ENCODE measurements at places on chromosomes 4 and X. TPM values are rescaled to one million over a fixed set of nuclear protein-coding genes. Genes with fewer than 3 reads are reported as not detected.

The CTAG2 gene
- not detected for total RNA-seq

The HERC6 gene
- 11.3 TPM for total RNA-seq

The NAP1L2 gene
- 18.0 TPM for total RNA-seq

DNA sequence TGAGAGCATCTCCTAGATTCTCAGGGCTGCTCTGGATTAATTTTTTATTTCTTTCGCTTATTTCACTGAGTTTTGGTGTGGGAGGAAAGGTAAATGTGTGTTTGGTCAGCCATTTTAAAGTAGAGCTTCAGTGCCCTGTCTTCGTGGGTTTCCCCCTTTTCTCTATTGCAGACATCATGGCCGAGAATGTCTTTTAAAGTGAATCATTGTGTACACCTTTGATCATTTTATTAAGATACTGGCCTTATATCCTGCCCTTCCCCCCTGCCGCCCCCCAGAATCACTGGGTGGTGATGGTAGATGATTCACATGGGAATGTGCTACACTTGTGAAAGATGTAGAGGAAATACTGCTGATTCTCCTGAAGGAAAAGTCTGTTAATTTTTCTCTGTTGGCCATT is 23.8 kb downstream of the CDKL5 start:
- no peak for DNase-seq

GRCh38 chr4:139562067-139562684 is 6.2 kb upstream of the SETD7 start:
- DNase-seq: no peak
